ENCODE measurements at places on chromosomes 2 and 18. TPM values are rescaled to one million over a fixed set of nuclear protein-coding genes. Genes with fewer than 3 reads are reported as not detected.

GRCh38 chr2:33246432-33246831, 230.0 kb upstream of the RASGRP3 start:
- DNase-seq = no peak
- no peaks in the 10 kb centered on the region for H3K4me1 ChIP-seq
- H3K27me3 ChIP-seq = no peaks in the 10 kb centered on the region
- H3K4me3 ChIP-seq = no peak overlapping the region
- no peaks in the 10 kb centered on the region for H3K36me3 ChIP-seq

GRCh38 chr2:197504512-197504911, 4.3 kb downstream of the HSPE1 start:
- H3K36me3 ChIP-seq = peaks cover 24% of the 10 kb centered on the region
- DNase-seq = no peak
- no peaks in the 10 kb centered on the region for H3K27me3 ChIP-seq
- no peak overlapping the region for H3K27ac ChIP-seq
- peaks cover 11% of the 10 kb centered on the region for H3K4me1 ChIP-seq

DNA sequence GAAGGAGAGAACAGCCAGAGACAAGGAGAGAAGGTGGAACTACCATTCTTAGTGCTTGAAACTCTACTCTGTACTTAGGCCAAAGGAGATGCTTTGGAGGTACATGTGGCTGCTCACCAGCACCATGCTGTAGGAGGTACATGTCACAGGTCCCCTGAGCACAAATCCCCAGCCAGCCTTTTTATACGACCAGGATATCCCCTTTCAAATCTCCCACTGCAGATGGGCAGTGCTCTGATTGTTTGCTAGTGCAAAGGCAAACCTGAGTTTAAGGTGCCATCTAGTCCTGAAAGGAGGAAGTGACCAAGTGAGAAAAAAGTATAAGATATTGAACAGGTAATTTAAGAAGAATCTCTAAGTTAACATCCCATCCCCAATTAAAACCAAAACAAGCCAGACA, 17.1 kb upstream of the TTC21B start:
- no peak overlapping the region for H3K27ac ChIP-seq
- H3K36me3 ChIP-seq = no peaks in the 10 kb centered on the region
- no peaks in the 10 kb centered on the region for H3K27me3 ChIP-seq
- DNase-seq = no peak
- H3K4me3 ChIP-seq = no peak overlapping the region

- no peaks in the 10 kb centered on the region for H3K27me3 ChIP-seq
- peaks cover 38% of the 10 kb centered on the region for H3K4me1 ChIP-seq
- no peak overlapping the region for H3K4me3 ChIP-seq
Measured at GRCh38 chr18:61635901-61636528, 256.8 kb downstream of the RNF152 start.

DNA sequence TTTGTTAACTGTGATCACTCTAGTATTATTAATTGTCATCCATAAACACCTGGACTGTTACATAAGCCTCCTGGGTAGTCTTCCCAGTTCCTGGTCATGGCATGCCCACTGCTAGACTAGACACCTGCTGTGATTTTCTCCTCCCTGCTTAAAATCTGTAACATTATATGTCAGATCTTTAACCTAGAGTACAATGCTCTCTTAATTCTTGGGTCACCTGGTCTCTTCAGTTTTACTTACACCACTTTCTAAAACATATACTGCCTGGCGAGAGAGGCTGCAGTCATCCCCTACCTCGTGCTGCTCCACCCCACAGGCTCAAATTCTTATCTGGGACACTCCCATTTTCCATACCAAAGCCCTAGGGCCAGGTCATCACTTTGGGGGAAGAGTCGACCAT, 161.3 kb downstream of the CDH2 start:
- no peak overlapping the region for H3K4me3 ChIP-seq
- H3K4me1 ChIP-seq = no peaks in the 10 kb centered on the region
- no peaks in the 10 kb centered on the region for H3K27me3 ChIP-seq
- H3K27ac ChIP-seq = no peak overlapping the region
- DNase-seq = no peak

DNA sequence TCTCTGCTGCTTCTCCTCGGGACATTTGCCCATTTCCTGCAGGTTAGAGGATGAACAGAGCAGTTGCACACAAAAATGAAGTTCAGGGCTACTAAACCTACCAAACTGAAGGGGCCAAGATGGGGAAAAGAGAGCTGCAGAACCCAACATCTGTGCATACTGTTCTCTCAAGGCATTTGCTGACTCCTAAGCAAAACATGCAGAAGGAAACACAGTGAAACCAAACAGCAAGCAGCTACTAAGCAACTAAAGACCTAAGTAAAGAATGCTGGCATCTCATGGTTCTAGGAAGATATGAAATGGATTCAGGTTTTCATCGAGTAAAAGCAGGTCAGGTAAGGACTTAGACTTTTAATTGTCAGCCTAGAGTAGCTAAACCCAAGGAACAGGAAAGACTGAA, 111.9 kb upstream of the SYT4 start:
- no peak overlapping the region for H3K27ac ChIP-seq
- H3K27me3 ChIP-seq = no peaks in the 10 kb centered on the region
- H3K4me3 ChIP-seq = no peak overlapping the region
- DNase-seq = no peak

DNA sequence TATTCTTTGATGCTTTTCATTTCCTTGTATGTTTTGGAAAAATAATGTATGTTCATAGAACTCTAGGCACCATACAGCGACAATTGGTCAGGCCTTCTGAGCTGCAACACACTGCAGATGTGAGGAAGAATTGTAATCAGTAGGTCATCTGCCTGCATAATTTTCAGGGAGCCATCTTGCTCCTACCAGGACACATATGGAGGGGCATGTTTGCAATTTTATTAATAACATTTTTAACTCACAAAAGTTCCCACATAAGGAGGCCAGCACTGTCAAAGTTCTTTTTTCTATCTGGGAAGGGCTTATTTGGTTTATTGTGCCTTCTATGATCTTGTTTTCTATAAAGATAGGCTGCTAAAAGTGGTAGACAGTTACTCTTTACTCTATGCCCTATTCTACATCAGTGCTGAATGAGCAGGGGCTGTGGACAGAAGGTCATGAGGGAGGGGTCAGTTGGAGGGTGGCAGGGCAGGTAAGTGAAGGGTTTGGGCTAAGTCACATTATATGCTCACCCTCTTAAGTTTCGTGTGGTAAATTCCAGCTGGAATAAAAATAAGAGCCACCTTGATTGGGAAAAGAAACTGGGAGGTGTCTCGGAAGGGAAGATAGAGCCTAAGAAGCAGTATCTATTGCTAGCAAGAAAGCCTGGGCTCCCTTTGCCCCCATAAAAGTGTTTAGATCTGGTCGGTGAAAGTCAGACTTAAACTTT, 126.3 kb downstream of the PLCL1 start:
- no peak for DNase-seq
- H3K4me1 ChIP-seq = no peaks in the 10 kb centered on the region
- H3K27me3 ChIP-seq = no peaks in the 10 kb centered on the region
- no peak overlapping the region for H3K27ac ChIP-seq
- no peak overlapping the region for H3K4me3 ChIP-seq

- no peaks in the 10 kb centered on the region for H3K4me1 ChIP-seq
- H3K4me3 ChIP-seq = no peak overlapping the region
- H3K27me3 ChIP-seq = no peaks in the 10 kb centered on the region
- DNase-seq = no peak
- no peak overlapping the region for H3K27ac ChIP-seq
Measured at GRCh38 chr2:58006256-58006951, 40.2 kb upstream of the VRK2 start.

DNA sequence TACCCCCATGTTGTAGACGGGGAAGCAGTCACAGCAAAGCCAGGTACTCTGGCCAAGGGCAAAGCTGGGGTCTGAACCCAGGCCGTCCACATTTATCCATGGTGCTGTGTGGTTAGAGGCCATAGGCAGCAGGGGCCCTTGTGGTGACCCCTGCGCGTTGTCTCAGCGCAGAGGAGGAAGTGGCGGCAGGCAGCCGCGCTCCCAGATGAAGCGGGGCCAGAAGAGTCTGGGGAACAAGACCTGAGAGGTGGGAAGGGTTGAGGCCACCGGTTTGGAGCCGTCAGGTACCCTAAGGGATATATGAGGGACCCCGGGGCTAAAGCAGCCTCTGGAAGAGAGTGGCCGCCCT, 770 bp downstream of the ZNF396 start:
- no peak overlapping the region for H3K27ac ChIP-seq
- H3K36me3 ChIP-seq = no peaks in the 10 kb centered on the region
- peaks cover 10% of the 10 kb centered on the region for H3K4me1 ChIP-seq
- no peaks in the 10 kb centered on the region for H3K27me3 ChIP-seq
- H3K4me3 ChIP-seq = peak overlapping the region; percentile 83

- no peaks in the 10 kb centered on the region for H3K36me3 ChIP-seq
- no peak for DNase-seq
- H3K27ac ChIP-seq = peak overlapping the region; percentile 90
Measured at GRCh38 chr2:219446101-219446504, 11.5 kb downstream of the SPEG start.

GRCh38 chr18:2513616-2514015, 57.7 kb downstream of the METTL4 start:
- H3K27me3 ChIP-seq = no peaks in the 10 kb centered on the region
- no peak for DNase-seq
- H3K36me3 ChIP-seq = no peaks in the 10 kb centered on the region
- H3K4me1 ChIP-seq = peaks cover 4% of the 10 kb centered on the region
- H3K4me3 ChIP-seq = no peak overlapping the region

DNA sequence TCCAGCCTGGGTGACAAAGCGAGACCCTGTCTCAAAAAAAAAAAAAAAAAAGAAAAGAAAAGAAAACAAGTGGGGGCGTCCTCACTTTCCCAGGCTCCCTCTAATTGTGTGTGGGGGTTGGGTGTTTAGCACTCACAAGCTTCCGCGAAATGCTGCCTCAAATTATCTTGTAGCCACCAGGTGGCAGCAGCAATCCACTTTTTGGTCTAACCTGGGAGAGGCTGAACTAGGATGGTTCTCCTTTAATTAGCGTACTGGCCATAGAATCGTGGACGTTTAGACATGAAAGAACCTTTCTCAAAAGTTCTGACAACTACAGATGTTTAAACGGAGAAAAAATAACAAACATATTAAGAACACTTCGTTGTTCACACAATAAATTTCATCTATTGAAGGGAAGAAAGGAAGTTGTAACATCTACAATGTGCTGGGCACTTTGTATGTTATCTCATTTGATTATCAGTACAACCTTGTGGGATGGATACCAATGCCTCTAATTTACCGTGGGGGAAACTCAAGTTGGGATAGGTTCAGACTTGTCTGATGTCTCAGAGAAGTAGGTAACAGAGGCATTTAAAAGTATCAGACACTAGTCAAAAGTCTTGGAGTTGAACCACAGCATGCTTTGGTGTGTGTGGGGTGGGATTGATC, 122.7 kb upstream of the NABP1 start:
- H3K27me3 ChIP-seq = no peaks in the 10 kb centered on the region
- peak; percentile 87 for DNase-seq
- H3K4me3 ChIP-seq = no peak overlapping the region
- H3K36me3 ChIP-seq = no peaks in the 10 kb centered on the region
- no peak overlapping the region for H3K27ac ChIP-seq
- H3K4me1 ChIP-seq = no peaks in the 10 kb centered on the region

- peaks cover 11% of the 10 kb centered on the region for H3K36me3 ChIP-seq
- peaks cover 13% of the 10 kb centered on the region for H3K4me1 ChIP-seq
- H3K27ac ChIP-seq = no peak overlapping the region
- H3K27me3 ChIP-seq = no peaks in the 10 kb centered on the region
Measured at GRCh38 chr2:199946196-199946595, 9.1 kb downstream of the TYW5 start.

DNA sequence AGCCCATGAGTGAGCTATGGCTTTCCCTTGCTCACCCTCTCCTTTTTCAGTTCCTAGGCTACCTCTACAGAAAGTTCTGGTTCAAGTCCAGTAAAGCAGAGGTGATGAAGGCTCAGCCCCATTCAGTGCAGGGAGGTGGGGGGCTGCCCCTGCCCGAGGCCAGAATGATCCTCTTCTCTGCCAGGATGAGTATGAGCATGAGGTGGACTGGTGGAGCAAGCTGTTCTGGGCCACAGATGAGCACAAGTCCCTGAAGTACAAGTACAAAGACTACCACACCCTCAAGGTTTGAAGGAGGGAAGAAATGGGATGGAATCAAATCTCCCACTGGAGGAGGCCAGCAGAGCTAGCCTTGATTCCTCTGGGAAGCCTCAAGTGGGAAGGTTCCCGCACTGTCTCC, 42.4 kb downstream of the LMAN2L start:
- no peaks in the 10 kb centered on the region for H3K4me1 ChIP-seq
- DNase-seq = no peak
- no peaks in the 10 kb centered on the region for H3K27me3 ChIP-seq
- H3K36me3 ChIP-seq = peaks cover 11% of the 10 kb centered on the region

- peak; percentile 55 for DNase-seq
- H3K27me3 ChIP-seq = peaks cover 68% of the 10 kb centered on the region
- H3K4me1 ChIP-seq = peaks cover 12% of the 10 kb centered on the region
Measured at GRCh38 chr2:219527076-219527394, 12.8 kb downstream of the ASIC4 start.

Gene PECR
- polyA plus RNA-seq = 7.8 TPM

Gene NXPH2
- not detected for polyA plus RNA-seq

Gene HJURP
- polyA plus RNA-seq = 2.7 TPM

Gene CFC1
- 11.9 TPM for polyA plus RNA-seq

Gene ANKRD30BL
- polyA plus RNA-seq = not detected

Data from stomach (tissue), 19 donors.